Nucleus accumbens (tissue), 56 donors: ENCODE measurements at places on chromosomes 2 and 18.

- DNase-seq = no peak
Measured at GRCh38 chr2:125837611-125838010, 818.3 kb upstream of the GYPC start.

- no peak for DNase-seq
Measured at GRCh38 chr2:201472411-201472810, 20.9 kb downstream of the STRADB start.

- DNase-seq = no peak
Measured at GRCh38 chr2:157468931-157469708, 25.2 kb upstream of the CYTIP start.

DNA sequence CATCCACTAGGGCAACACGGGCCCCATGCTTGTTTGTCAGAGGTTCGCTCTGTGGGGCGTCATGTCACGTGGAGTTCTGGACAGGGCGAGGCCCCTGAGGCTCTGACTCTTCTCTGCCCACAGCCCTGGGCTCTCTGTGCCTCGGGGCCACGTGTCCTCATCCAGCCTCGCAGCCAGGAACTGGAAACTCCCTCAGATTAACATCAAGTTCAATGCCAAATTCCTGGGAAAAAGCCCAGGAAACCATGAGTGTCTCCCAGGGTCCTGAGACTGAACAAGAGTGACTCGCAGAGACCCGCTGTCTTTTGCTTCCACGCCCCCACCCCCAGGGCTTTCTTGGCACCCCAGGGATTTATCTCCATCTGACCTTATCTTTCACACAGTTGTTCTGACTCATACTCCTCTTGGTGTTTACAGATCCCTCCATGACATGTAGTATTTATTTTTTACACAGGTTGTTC lies 174.0 kb upstream of the PIEZO2 start:
- no peak for DNase-seq

- DNase-seq = no peak
Measured at GRCh38 chr2:130872741-130873125, 36.0 kb downstream of the ARHGEF4 start.

- no peak for DNase-seq
Measured at GRCh38 chr2:123051136-123051535, 974.0 kb upstream of the CNTNAP5 start.

GRCh38 chr2:64288321-64289193 lies 144.3 kb upstream of the PELI1 start:
- DNase-seq = no peak
